ENCODE measurements at places on chromosomes 6 and 20.

GRCh38 chr6:47721189-47721588 is 22.8 kb downstream of the ADGRF4 start:
- DNase-seq = no peak

DNA sequence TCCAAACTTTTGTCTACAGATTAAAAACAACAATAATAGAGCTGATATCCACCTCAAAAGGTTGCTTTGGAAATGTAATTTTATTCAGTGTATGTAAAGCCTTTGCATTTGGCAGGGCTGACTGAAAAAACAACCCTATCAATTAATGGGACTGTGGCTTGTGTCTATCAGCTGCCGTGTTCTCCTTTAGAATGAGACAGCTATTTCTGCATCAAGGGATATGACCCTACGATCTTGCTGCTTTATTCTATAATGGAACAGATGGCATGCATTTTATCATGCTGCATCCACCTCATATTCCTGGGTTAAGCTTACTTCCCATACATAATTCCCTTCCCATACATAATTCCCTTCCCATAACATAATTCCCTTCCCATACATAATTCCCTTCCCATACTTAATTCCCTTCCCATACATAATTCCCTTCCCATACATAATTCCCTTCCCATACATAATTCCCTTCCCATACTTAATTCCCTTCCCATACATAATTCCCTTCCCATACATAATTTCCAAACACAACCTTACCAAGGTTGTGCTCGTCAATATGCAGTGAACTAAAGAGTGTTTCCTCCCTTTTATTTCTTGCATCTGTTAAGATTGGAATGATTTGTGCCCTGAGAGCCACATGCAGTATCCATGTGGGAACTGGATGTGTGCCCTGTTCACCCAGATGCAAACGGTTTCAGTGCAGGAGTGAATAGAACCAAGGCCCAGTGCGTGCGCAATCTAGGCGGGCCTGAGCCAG is 26.8 kb downstream of the SERPINB6 start:
- DNase-seq = no peak

DNA sequence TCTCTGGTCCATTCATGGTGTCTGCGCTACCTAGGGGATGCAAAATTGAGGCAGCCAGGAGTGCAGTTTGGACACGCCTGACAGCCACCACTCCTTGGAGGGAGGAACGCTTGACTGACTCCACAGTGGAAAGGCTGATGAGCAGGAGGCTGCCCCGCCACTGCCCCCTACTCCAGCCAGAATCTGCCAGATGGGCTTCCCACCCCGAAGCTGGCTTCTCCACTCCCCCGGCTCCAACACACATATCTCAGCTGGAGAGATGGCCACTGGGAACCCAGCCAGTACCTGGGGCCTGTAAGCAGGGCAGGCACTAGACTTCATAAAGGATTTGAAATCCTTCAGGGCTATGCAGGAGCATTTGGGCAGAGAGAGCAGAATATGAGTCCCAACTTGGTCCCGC is 51.4 kb upstream of the BLCAP start:
- no peak for DNase-seq

- DNase-seq = no peak
These were observed 265.4 kb upstream of the SUPT3H start for GRCh38 chr6:45643126-45643525.

DNA sequence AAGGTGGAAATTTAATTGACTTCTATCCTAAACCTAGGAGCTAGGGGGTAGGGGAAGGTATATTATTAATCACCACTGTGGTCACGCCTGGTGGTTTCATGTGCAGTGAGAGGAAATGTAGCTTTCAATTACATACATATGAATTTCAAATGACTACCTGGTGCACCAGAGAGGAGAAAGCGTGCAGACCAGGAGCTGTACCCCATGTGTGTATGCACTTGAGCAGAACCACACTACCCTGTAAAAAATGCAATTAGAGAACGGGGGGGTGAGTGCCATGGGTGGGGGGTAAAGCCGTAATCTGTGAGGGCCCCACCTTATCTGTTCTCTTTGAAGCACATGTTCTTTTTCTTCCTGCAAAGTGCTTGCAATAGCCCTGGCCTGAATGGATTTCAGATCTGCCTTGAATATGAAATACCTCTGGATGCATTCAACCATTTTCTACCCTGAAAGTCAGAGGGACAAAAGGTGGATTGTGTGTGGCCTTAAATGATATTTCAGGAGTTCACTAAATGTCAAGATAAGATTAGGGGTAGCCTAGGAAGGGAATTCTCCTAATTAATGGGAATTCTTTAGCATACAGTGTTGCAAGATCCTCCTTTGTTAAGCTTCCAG is 30.9 kb upstream of the EDN3 start:
- DNase-seq = no peak

DNA sequence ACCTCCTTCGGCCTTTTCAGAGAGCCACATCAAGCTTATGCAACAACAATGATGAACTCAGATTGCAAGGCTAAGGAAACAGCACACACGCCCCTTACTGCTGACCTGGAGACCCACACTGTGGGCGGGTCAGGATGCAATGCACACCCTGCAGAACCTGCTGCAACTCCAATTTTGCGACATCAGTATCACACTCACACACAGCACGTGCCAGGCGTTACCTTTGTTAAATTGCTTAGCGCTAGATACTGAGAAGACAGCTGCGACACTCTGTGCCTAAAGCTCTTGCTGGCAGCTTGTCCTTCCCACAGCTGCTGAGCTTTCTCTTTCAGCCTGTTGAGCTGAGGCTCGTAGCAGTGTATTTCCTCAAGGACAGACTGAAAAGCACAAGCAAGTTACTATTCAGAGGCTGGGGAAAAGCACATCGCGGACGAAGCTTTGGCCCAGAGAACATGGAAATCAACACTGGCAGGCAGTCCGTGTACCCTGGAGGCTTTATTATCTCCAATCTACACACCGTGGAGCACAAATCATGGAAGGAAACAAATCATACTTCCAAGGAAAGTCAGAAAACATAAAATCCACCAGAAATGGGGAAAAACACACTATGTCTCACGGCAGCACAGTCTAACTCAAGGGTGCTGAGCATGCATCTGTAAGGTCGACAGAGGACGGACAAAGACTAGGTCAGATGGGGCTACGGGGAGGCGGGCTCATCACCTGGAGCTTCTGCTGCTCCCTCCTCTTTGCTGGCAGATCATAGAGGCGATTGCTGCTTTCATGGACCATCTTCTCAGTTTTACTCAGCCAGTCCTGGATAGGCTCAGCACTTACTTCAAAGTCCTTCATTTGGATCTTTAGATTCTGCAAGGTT is 268.2 kb downstream of the SYNE1 start:
- no peak for DNase-seq

DNA sequence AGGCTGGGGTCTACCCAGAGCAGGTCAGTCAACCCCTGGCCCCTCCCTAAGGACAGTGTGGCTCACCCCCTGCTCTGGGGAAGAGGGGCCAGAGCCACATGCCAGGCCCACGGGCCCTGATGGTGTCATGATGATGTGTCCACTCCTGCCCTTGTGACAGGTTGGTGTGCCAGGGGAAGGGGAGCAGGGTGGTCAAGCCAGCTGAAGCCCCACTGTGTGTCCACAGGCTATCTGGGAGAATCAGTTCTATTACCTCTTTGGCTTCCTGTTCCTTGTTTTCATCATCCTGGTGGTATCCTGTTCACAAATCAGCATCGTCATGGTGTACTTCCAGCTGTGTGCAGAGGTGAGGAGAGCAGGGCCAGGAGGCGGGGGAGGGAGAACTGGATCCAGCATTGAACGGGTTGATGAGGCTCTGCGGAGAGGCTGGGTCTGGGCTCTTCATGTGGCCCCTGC is 47.7 kb downstream of the PLAGL2 start:
- DNase-seq = no peak

DNA sequence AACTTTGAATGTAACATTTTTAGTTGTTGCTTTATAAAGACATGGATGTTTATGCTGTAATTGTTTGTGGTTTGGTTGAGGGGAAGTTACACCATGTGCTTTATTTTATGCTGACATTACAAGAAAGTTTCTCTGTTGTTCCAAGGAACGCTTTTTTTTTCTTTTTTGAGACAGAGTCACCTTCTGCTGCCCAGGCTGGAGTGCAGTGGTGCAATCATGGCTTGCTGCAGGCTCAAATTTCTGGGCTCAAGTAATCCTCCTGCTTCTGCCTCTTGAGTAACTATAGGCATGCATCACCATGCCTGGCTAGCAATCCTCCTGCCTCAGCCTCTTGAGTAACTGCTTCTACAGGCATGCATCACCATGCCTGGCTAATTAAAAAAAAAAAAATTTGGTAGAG is 21.0 kb upstream of the IFNGR1 start:
- DNase-seq = no peak

DNA sequence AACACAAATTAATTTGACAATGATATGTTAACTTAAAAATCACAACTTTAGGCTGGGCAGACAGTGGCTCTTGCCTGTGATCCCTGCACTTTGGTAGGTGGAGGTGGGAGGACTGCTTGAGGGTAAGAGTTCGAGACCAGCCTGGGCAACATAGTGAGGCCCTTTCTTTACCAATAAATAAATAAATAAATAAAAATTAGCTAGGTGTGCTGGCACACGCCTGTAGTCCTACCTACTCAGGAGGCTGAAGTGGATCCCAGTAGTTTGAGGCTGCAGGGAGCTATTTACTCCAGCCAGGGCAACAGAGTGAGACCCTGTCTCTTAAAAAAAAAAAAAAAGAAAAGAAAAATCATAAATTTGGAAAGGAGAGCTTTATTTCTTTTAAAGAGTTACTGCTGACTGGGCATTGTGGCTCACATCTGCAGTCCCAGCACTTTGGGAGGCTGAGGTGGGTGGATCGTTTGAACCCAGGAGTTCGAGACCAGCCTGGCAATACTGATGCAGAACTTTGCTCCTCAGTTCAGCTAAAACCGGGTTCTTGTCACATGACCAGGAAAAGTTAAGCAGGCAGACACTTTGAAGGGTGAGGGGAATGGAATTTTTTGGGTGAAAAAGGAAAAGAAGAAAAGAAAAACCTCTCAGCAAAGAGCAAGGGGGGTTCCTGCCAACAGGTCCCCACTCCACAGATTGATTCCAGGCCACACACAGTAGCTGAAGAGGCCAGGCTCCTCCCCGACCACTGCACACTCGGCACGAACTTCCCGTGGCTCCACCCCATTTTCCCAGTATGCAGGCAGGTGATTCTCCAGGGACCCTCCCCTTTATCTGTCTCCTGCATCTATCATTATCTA is 44.0 kb upstream of the DDR1 start:
- DNase-seq = no peak

DNA sequence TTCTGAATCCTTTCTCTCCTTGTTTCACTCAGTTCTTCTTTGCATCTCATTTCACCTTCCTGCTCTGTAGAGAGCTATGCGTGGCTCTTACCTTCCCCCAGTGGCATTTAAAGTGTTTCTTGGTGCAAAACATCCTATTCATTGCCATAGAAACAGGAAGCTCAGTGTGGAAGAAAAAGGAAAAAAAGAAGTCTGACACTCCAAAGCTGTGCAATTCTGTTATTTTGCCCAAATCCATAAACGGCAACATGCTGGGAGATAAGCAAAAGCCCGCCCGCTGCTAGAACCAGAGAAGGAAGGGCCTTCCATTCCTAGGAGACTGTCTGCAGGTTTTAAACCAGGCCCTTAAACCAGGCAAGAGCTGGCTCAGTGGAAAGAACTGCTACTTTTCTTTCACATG is 247.1 kb downstream of the HIVEP2 start:
- no peak for DNase-seq

- DNase-seq = no peak
These were observed 8.5 kb downstream of the GMEB2 start for GRCh38 chr20:63618291-63618980.

DNA sequence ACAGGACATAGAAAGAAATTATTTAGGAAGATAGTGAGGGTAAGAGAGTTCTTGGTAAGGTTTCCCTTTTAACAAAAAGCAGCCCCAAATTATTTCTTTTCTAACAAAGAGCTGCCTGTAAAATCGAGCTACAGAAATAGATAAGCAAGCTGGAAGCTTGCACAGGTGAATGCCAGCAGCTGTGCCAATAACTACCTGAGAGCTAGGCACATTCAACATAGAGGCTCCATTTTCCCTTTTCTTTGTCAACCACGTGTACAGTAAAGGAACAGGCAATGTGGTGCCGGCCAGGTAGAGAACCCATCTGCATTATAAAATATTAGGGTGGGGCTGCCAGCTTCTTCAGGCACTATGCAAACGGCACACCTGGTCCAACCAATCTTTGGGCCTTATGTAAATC is 341.6 kb upstream of the JAG1 start:
- no peak for DNase-seq

DNA sequence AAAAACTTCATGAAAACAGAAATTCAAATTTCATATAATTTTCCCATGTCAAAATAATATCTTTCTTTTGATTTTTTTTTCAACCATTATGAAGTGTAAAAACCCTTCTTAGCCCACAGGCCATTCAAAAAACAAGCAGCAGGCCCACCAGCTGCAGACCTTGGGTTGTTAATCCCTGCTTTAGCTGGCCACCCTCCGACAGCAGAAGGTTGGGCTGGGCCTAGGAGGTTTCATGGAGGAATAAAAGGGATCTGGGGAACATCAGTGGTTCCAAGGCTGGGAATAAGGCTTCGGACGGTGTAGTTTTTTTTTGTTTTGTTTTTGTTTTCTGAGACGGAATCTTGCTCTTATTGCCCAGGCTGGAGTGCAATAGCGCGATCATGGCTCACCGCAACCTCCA is 3.6 kb upstream of the HSP90AB1 start:
- no peak for DNase-seq

- no peak for DNase-seq
These were observed 336 bp upstream of the SMPDL3A start for GRCh38 chr6:122788663-122789181.

- DNase-seq = no peak
These were observed 1.7 kb downstream of the LINC00237 start for GRCh38 chr20:21104466-21104761.

DNA sequence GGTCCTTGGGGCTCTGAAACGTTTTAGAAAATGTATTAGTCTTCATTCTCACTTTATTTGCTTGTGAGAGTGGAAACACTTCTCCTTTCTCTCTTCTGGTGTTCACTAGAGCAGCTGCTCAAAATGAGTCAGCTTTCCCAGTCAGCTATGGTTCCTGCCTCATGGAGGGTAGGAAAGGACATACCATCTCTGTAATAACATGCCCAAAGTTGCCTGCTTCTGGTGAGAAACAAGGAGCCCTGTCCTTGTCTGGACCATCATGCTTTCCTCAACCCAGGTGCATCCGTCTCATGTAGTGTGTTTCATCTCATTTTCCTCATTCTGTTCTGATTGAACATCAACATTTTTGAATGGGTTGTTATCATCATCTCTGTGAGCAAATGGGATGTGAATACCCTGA is 17.1 kb upstream of the TINAG start:
- no peak for DNase-seq

DNA sequence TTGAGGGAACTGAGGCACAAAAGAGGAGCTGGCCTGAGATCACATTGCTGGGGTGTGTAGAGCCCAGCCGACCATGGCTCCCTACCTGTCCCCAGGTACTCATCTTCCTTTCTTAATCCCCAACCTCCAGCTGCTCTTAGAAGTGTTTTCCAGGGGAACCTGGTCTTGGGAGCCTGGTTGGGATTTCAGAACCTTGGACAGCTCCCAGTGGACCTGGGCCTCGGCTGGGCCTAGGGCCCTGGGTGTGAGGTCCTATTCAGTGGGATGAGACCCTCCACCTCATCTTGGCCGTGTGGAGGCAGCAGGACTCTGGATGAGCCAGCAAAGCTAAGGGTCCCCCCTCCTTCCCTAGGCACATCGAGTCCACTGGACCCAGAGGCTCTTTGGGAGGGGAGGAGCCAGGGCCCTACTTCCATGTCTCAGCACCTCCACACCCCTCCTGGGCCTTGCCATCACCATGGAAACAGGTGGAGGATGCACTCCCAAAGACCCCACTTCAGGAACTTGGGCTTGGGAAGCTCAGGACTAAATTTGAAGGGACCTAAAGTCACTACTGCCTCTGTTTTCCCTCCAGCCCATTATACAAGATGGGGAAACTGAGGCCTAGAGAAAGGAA is 38.5 kb downstream of the DLGAP4 start:
- DNase-seq = no peak

Data from CD8-positive, alpha-beta T cell (primary cell).